Articular chondrocyte of knee joint (primary cell): ENCODE measurements at places on chromosomes 6 and 20. TPM values are rescaled to one million over a fixed set of nuclear protein-coding genes. Genes with fewer than 3 reads are reported as not detected.

PI3 gene
- 0.32 TPM in 1 of 2 replicates, not detected in the other for total RNA-seq

HACE1 gene
- total RNA-seq = 17.2 and 19.5 TPM in 2 replicates

TMEM151B gene
- under 0.01 TPM in 2 replicates for total RNA-seq

RRAGD gene
- 8.5 and 17.2 TPM in 2 replicates for total RNA-seq

CDS2 gene
- total RNA-seq = 39.5 and 40.6 TPM in 2 replicates

TRIM15 gene
- total RNA-seq = not detected in 2 replicates

THBD gene
- 1.2 and 1.6 TPM in 2 replicates for total RNA-seq

MYCT1 gene
- 0.13 and 0.32 TPM in 2 replicates for total RNA-seq

MYMX gene
- total RNA-seq = not detected in 2 replicates
